ENCODE measurements at places on chromosomes 3 and 15. TPM values are rescaled to one million over a fixed set of nuclear protein-coding genes. Genes with fewer than 3 reads are reported as not detected.
A peak's percentile ranks its signal among the peaks of the same experiment; 100 is the strongest.

Gene ETFA
- 49.4 TPM for total RNA-seq

GRCh38 chr3:171297207-171297606, 163.0 kb downstream of the TNIK start:
- H3K27ac ChIP-seq, result no peak overlapping the region
- DNase-seq, result no peak
- no peak overlapping the region for H3K4me3 ChIP-seq
- H3K36me3 ChIP-seq, result no peaks in the 10 kb centered on the region
- peaks cover 52% of the 10 kb centered on the region for H3K4me1 ChIP-seq

Gene RTP1
- not detected for total RNA-seq

Gene ADGRG7
- total RNA-seq, result not detected

Gene ADCY5
- total RNA-seq, result not detected

Gene TNFAIP8L3
- total RNA-seq, result not detected

- H3K4me3 ChIP-seq, result no peak overlapping the region
- peak overlapping the region; percentile 37 for H3K27ac ChIP-seq
- peaks cover 8% of the 10 kb centered on the region for H3K36me3 ChIP-seq
- no peaks in the 10 kb centered on the region for H3K27me3 ChIP-seq
Measured at GRCh38 chr3:148998715-148999423, 7.5 kb downstream of the GYG1 start.

DNA sequence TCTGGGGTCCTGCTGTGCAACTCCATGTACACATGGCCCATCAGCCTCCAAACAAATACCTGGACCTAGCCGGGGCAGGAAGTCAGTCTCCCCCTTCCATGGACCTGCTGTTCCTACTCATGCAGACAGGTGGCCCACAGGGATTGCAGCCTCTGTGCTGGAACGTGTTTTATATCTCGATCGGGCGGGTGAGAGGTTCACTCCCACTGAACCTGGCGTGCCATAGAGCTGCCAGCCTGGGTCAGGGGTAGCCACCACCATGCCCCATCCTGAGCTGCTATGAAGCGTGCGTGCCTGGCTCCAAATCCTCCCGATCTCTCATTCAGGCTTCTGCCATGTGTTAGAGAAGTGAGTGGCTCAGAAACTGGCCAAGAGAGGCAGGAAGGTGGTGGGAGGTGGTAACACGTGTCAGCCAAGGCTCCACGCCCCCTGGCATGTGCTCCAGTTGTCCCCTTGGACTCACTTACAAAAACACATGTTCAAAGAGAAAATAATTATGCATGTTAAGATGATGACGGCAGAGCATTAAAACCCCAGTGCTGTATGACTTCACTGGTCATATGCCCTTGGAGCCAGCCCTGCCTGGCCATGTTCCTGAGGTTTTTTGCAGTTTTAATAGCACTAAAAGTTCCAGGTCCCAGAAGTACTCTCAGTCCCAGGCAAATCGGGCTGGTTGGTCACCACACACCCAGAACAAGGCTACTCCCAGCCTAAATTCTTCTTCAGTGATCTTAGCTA, 30.6 kb downstream of the CTSH start:
- DNase-seq, result no peak
- H3K27me3 ChIP-seq, result no peaks in the 10 kb centered on the region
- peaks cover 29% of the 10 kb centered on the region for H3K36me3 ChIP-seq
- peaks cover 6% of the 10 kb centered on the region for H3K4me1 ChIP-seq

DNA sequence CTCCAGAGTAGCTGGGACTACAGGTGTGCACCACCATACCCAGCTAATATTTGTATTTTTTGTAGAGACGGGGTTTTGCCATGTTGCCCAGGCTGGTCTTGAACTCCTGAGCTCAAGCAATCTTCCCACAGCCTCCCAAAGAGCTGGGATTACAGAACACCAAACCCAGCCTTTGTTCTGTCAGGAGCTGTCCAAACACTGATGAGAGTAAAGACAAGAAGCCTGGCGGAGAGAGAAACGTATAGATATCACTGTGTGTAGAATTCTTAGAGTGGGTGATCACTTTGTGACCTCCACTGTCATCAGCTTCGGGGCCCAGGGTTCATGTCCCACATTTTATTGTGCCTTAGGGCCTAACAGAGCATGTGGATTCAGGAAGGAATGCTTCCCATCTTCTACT, 159.5 kb downstream of the SNRK start:
- no peak overlapping the region for H3K4me3 ChIP-seq
- no peak for DNase-seq
- H3K27me3 ChIP-seq, result no peaks in the 10 kb centered on the region
- no peaks in the 10 kb centered on the region for H3K36me3 ChIP-seq
- H3K4me1 ChIP-seq, result no peaks in the 10 kb centered on the region

- H3K4me1 ChIP-seq, result peaks cover 9% of the 10 kb centered on the region
- H3K27ac ChIP-seq, result no peak overlapping the region
- no peak overlapping the region for H3K4me3 ChIP-seq
- no peaks in the 10 kb centered on the region for H3K27me3 ChIP-seq
Measured at GRCh38 chr3:128555098-128555825, 62.3 kb upstream of the GATA2 start.

Gene VPS13C
- 144 TPM for total RNA-seq

Gene SLC51B
- total RNA-seq, result not detected

GRCh38 chr15:85753791-85754452, 40.8 kb downstream of the KLHL25 start:
- no peak for DNase-seq
- no peaks in the 10 kb centered on the region for H3K27me3 ChIP-seq
- H3K36me3 ChIP-seq, result no peaks in the 10 kb centered on the region
- H3K4me3 ChIP-seq, result no peak overlapping the region

DNA sequence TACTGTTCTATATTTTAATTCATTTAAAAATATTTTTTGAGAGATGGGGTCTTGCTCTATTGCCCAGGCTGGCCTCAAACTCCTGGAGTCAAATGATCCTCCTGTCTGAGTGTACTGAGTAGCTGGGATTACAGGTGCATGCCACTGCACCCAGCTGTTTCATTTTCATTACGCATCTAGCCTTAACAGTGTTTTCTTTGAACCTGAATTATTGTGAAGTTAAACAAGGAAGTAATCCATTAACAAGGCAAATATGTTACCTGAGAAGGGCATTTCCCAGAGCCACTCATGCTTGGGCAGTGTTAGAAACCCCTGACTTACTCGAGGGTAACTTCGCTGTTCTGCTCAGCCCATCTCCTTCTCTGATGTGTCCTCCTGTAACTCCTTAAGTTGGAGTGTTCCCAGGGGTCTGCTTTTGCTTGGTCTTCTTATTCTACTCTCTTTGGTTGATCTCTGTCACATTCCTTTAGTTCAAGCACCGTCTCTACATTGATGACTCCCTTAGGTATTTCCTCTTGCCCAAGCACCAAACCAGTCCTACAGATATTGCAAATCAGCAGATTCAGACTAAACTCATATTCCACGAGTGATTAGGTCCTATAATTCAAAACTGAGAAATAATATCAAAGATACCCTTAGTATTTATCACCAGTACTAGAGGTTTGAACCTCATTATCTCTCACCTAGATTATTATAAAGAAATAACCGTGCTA, 107.9 kb downstream of the STAC start:
- no peak for DNase-seq
- no peaks in the 10 kb centered on the region for H3K4me1 ChIP-seq
- no peak overlapping the region for H3K4me3 ChIP-seq
- H3K27me3 ChIP-seq, result no peaks in the 10 kb centered on the region

Gene GOLGA8O
- 2.3 TPM for total RNA-seq

GRCh38 chr3:42441791-42442190, 31.4 kb upstream of the LYZL4 start:
- no peaks in the 10 kb centered on the region for H3K27me3 ChIP-seq
- no peaks in the 10 kb centered on the region for H3K4me1 ChIP-seq
- no peaks in the 10 kb centered on the region for H3K36me3 ChIP-seq
- no peak overlapping the region for H3K27ac ChIP-seq
- no peak for DNase-seq

- no peaks in the 10 kb centered on the region for H3K27me3 ChIP-seq
- DNase-seq, result no peak
- no peaks in the 10 kb centered on the region for H3K36me3 ChIP-seq
Measured at GRCh38 chr3:125147491-125147820, 65.1 kb downstream of the SLC12A8 start.

GRCh38 chr15:58167095-58167691, 29.0 kb downstream of the AQP9 start:
- no peak for DNase-seq
- no peak overlapping the region for H3K27ac ChIP-seq
- H3K36me3 ChIP-seq, result no peaks in the 10 kb centered on the region
- no peaks in the 10 kb centered on the region for H3K27me3 ChIP-seq

GRCh38 chr3:69647511-69648110, 91.7 kb upstream of the MITF start:
- no peak overlapping the region for H3K27ac ChIP-seq
- H3K27me3 ChIP-seq, result no peaks in the 10 kb centered on the region
- DNase-seq, result no peak

GRCh38 chr3:50378757-50379156, 19.4 kb upstream of the TMEM115 start:
- H3K4me3 ChIP-seq, result no peak overlapping the region
- DNase-seq, result no peak
- no peak overlapping the region for H3K27ac ChIP-seq
- H3K36me3 ChIP-seq, result no peaks in the 10 kb centered on the region
- H3K4me1 ChIP-seq, result no peaks in the 10 kb centered on the region
- no peaks in the 10 kb centered on the region for H3K27me3 ChIP-seq

Gene SPTBN5
- total RNA-seq, result 2.7 TPM

DNA sequence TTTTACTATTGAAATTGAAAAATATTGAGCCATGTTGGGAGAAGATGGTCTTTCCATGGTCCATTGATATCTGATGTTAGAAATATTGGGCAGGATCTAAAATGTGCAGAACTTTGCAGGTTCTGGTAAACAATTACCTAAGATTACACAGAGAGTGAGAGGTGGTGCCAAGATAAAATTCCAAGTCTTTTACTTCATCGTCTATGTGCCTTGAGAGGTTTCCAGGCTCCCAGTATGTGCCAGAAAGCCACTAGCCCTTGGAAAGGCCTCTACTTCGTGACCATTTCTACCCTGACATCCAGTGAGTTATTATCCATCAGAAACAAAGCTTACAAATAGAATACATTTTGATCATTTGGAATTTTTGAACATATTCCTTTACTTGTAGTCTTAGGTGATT, 27.6 kb downstream of the CD200 start:
- no peak for DNase-seq
- no peaks in the 10 kb centered on the region for H3K27me3 ChIP-seq
- H3K27ac ChIP-seq, result no peak overlapping the region
- H3K4me1 ChIP-seq, result peaks cover 25% of the 10 kb centered on the region
- no peaks in the 10 kb centered on the region for H3K36me3 ChIP-seq

DNA sequence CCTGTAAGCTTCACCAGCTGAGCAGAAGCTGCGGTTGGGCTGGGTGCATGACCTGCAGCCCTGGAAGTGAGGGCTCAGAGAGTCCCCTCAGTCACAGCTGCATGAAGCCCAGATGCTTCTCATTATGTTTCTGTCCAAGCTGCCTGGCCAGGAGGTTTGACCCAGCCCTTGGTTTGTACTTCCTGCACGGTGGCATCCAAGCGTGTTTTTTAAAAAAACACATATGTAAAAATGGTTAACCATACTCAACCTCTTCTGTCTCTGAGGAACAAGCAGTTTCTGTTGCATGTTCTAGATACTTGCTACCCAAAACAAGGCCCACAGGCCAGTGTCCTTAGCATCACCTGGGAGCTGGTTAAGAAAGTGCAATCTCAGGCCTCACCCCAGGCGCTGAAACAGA, 76.0 kb upstream of the ATP10A start:
- H3K36me3 ChIP-seq, result no peaks in the 10 kb centered on the region
- H3K27me3 ChIP-seq, result no peaks in the 10 kb centered on the region
- no peak overlapping the region for H3K4me3 ChIP-seq
- no peak overlapping the region for H3K27ac ChIP-seq
- no peak for DNase-seq

Gene ITPKA
- 0.36 TPM for total RNA-seq

Measured in CD4-positive, alpha-beta memory T cell (primary cell).